ENCODE measurements at places on chromosomes 1 and 21.

DNA sequence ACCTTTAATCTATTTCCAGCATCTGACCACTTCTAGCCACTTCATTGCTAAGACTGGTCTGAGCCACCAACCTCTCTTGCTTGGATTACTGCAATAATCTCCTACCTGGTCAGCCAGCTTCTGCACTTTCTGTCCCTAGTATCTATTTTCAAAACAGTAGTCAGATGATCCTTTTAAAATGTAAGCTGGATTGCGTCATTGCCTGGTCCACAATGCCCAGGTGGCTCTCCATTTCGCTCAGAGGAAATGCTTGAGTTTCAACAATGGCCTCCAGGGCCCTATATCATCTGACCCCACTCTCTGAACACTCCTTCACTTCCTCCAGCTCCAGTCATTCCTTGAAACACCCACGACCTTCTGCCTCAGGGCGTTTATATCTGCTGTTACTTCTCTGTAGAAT is 2.3 kb downstream of the FYB2 start:
- no peak for DNase-seq

DNA sequence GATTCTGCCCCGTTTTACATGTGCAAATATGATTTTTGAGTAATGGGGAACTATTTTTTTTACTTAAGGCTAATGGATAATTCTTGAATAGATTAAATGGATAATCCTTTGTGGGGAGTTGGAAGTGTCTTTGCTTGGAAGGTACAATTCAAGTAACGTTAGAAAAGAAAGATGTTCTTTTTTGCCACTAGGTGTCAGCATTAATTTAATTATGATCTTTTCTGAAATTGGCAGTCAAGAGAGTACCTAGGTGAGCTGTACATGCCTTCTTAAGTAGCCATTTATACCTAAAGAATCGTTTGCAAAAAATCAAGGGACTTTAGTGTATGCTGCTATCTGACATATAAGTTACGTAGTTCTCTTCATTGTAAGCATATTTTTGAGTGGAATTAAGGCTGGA is 2.2 kb downstream of the FBXO28 start:
- peak; percentile 74 for DNase-seq

- no peak for DNase-seq
Measured at GRCh38 chr1:29682919-29683295, 446.6 kb downstream of the PTPRU start.

- DNase-seq: no peak
Measured at GRCh38 chr21:43779660-43780059, 3.6 kb upstream of the CSTB start.

GRCh38 chr1:112058815-112059450 is 69.5 kb upstream of the KCND3 start:
- no peak for DNase-seq

DNA sequence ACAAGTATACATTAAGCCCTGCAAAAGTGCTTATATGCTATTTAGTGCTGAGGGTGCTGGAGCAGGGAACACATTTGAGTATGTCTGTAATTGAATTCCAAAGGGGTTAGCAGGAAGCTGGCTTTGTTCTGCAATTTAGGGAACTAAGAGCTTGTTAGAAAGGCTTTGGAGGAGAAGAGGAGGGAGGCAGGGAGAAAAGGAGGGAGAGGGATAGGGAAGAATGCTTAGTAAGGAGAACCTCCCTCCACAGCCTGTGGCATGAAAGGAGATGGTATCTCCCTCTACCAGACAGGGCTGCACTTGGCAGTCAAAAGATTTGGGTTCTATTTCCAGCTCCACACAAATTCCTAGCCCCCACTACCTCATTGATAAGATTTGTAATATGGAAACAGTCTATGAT is 217.8 kb downstream of the DAB1 start:
- DNase-seq: no peak

DNA sequence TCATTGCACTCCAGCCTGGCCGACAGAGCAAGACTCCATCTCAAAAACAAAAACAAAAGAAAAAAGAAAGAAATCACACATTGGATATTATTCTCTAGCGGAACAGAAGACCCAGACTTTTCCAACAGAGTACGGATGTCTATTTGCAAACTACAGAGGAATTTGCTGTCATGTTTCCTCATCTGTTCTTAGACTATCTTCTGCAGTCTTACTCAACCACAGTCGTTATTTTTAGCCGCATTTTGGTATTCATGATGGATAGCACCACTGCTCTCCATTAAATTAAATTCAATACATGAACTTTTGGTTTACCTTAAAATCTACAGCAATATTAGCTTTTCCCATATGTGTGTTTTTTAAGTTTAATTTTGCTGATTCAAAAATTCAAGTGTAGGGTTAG is 14.2 kb upstream of the HEATR1 start:
- no peak for DNase-seq

DNA sequence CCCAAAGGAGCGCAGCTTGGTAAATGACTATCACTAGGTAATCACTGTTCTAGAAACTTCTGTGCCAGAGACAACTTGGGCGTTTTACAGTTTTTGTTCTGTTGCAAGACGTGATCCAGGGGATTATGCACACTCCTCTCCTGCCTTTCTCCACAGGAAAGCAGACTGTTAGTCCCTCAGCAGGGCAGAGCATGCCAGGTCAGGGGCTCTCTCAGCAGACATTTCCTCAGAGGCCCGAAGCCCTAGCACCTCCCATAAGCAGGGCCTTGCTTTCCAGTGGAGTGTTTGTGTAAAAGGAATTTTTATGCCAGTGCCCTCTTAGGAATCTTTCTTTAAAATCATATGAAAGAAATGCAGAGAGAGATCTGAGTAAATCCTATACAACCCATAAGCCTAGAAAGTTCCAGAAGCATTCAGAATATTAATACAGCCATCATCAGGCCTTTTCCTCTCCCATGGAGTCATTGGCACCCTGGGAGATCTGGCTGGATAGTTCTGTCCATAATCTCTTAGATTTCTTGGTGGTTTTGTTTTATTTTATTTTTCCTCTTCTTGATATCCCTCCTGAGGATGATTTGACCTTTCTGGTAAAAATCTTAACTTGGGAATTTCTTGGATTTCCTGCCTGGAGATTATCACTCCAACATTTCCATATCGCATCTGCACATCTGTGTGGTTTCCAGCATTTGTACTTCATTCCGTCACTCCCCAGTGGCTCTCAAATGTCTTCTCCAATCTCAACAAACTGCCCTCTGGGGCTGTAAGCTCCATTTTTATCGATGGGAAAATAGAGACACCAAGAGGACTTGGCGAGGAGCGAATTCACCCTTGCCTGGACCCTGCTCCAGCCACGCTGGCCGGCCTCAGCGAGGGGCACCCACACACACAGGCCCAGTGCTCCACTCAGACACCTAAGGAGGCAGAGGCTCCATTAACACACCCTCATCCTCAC is 116.1 kb downstream of the PSMG1 start:
- no peak for DNase-seq

GRCh38 chr1:117499071-117499470 is 106.8 kb upstream of the TENT5C start:
- DNase-seq: no peak

Data from erythroblast (primary cell).